ENCODE measurements at places on chromosomes 5 and 9.

- DNase-seq = no peak
Observed at GRCh38 chr9:29796291-29796952, 2223.1 kb upstream of the C9orf72 start.

DNA sequence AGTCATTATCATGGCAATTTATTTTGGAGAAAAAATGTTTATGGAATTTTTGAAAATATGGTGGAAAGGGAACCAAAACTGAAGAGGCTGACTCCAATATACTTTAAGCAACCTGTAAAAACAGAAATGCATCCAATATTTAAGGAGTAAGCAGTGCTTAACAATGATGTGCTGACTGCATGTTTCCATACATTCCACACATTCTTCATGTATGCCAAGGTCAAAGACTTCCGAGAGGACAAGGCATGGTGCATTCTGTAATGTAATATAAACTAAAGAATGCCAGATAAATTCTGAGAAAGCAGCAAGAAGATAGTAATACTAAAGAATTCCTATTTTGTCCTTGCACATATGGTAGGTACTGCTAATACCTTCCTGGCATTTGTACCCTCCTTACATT is 2015.9 kb upstream of the CDH9 start:
- DNase-seq = no peak

- no peak for DNase-seq
Observed at GRCh38 chr5:67202828-67203227, 6.2 kb upstream of the CD180 start.

DNA sequence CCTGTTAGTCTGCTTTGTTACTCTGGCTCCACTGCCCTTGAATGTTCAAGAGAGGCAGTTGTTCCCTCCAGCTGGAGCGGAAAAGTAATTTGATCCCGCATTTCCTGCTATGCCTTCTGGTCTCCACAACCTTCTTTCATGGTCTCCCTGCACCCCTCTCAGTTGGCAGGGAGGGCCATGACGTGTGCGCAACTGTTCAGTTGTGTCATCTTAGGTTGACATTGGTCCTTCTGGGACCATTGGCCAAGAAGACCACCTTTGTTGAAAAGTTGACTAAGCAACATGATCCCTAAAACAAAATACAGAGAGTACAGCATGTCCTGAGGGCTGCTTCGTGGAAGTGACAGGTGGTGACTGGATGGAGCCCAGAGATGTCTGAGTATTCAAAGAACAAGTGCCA is 192.5 kb upstream of the TUT7 start:
- DNase-seq = no peak

DNA sequence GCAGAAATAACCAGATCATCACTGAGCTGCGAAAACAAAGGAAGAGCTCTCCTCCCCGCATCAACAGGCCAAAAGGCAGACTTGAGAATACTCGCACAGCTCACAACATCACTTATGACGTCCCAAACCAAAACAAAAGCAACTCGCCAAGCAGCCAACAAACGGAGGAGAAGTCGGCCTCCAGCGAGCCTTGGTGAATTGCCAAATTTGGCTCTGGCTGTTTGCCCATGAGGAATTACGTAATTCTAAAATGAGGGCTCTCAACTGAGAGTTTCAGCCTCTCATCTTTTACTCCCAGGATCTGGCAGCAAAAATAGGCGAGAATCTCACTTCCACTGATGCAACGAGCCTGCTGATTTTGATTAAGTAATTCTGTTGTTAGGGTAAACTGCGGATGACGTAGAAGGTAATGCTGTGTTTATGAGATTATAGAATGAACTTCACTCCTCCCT is 51.7 kb upstream of the SEMA6A start:
- DNase-seq = no peak

- no peak for DNase-seq
Observed at GRCh38 chr9:69584759-69585158, 87.4 kb downstream of the APBA1 start.

- no peak for DNase-seq
Observed at GRCh38 chr9:127923771-127924170, 6.8 kb downstream of the PIP5KL1 start.

- DNase-seq = no peak
Observed at GRCh38 chr5:131521252-131521651, 113.8 kb downstream of the RAPGEF6 start.

DNA sequence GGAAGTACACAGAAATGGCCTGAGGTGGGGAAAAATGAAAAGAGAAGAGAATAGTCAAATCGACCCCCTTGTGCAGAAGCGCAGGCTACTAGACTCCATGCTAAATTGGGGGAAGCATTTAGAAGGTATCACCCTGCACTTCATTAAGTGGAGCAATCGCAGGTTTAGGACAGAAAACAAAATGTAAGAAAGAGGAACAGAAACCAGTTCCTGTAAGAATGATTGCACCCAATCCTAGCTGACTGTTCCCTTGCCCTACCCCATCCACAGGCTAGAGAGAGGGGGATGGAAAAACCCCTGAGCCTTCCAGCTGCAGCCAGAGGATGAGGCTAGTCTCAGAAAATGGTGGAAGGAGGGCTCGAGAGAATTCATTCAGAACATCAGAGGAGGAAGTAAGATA is 23.9 kb upstream of the PPP1R2B start:
- no peak for DNase-seq

- no peak for DNase-seq
Observed at GRCh38 chr5:173572431-173573125, 43.9 kb downstream of the BOD1 start.

DNA sequence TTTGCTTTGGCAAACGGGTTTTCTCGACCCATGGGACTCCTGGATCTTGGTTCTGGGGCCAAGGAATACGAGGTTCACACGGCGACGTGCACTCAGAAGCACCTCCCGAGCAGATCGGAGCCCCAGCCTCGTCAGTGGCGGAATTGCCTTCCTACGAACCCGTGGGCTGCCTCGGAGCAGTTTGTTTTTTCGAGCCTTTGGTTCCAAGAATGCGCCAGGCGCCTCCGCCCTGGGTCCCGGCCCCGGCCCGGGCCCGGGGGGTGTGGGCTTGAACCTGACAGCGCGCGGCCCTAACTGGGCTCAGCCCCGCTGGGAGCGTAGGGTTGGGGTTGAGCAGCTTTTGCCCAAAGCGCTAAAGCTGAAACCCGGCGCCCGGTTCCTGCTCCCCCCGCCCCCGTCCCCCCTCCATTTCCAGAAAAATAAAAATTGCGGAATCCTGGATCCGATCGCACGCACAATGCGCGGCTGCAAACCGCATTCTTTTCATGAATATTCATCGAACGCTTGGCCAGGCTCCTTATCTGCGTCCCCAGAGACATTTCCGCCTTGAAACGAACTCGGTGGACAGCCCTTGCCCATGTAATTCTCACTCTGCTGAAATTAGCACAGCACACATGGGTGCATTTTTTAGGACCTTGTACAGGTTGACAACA is 1.0 kb downstream of the BASP1 start:
- DNase-seq = no peak

- DNase-seq = no peak
Observed at GRCh38 chr5:111439473-111440075, 72.8 kb downstream of the STARD4 start.

DNA sequence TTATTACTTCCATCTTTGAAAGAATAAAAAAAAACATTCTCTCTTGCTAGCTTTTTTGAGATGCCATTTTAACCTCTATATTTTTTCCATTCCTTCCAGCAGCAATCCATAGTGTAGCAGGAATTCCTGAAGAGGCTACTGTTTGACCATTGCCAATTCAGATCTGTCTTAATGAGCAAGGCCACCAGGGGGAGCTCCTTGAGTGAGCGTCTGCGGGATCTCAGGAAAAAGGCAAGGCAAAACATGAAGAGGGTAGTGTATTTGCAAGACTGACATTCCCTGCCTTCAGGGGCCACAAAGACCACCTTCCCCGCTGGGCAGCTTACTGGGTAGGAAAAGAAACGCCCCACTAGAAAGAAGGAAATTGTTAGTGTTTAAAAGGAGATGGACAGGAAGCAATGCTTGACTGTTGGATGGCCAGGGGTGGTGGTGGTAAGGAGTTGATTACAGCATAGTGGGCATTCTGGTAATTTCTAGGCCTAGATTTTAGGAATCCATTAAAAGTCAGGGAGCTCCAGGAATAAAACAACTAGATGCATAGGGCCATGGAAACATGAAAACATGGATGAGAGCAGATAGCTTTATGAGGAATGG is 206.6 kb upstream of the HAPLN1 start:
- DNase-seq = peak; percentile 29

GRCh38 chr5:95870105-95870672 is 47.7 kb upstream of the GLRX start:
- peak; percentile 45 for DNase-seq

- DNase-seq = no peak
Observed at GRCh38 chr5:36457511-36458270, 148.7 kb upstream of the SLC1A3 start.

- DNase-seq = no peak
Observed at GRCh38 chr5:8826508-8826907, 719.4 kb downstream of the SEMA5A start.

DNA sequence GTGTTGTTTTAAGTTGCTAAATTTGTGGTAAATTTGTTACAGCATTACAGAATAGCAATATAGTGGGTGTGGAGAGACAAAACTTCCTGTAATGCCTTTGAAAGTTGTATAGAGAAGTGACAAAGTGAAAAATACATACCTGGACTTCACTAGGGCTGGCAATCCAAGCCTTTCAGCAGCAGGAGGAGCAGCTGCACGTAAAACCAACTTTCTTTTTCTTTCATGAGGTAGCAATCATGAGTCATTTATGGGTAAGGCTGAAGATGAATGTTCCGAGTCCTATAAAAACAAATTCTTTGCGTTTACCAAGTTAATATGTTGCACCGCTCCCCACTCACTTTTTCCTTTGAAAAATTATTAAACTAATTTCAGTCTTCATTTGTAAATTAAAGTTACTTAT is 1138.2 kb downstream of the TAF11L14 start:
- no peak for DNase-seq

GRCh38 chr5:179886190-179886911 is 21.3 kb downstream of the TBC1D9B start:
- DNase-seq = no peak

DNA sequence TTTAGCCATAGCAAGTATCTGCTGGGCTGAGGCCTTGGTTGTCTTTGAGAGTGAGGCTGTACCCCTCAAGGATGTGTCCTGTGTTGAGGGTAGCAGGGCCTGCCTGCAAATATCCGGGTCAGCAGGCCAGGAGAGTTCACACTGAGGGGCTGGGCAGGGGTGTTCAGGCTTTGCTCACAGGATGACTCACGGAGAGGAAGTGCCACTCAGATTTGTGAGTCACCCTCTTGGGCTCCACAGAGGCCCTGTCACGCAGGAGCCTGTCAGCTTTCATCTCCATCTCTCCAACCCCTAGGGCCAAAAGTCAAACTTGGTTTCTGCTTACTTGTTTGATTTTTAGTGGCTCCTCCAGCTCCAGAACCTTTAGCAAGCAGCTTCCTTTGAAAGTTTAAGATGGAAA is 211.5 kb downstream of the SEC61B start:
- DNase-seq = peak; percentile 2

DNA sequence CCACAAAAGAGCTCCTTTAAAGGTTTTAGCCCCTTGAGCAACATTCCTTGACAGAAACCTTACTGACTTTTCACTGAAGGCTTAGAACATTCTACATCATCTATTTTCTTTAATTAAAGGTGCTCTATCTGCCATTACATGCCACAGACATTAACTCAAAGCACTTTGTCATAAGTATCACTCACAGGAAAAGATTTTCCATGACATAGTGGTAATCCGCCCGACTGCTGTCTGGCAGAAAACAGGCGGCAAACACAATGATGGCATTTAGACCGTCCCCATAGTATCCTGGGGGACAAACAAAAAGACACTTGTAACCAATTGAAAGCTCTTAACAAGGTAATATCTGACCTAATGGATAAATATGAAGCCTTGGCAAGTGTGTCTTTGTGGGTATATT is 126.2 kb upstream of the PCA3 start:
- DNase-seq = no peak

- peak; percentile 62 for DNase-seq
Observed at GRCh38 chr9:127903557-127904475, 4.4 kb upstream of the ST6GALNAC6 start.

GRCh38 chr9:121295662-121296191 is 27.8 kb downstream of the GSN start:
- DNase-seq = no peak

GRCh38 chr5:157266286-157267007 is 524 bp downstream of the CYFIP2 start:
- DNase-seq = no peak

- no peak for DNase-seq
Observed at GRCh38 chr5:143304836-143305475, 98.5 kb downstream of the NR3C1 start.

DNA sequence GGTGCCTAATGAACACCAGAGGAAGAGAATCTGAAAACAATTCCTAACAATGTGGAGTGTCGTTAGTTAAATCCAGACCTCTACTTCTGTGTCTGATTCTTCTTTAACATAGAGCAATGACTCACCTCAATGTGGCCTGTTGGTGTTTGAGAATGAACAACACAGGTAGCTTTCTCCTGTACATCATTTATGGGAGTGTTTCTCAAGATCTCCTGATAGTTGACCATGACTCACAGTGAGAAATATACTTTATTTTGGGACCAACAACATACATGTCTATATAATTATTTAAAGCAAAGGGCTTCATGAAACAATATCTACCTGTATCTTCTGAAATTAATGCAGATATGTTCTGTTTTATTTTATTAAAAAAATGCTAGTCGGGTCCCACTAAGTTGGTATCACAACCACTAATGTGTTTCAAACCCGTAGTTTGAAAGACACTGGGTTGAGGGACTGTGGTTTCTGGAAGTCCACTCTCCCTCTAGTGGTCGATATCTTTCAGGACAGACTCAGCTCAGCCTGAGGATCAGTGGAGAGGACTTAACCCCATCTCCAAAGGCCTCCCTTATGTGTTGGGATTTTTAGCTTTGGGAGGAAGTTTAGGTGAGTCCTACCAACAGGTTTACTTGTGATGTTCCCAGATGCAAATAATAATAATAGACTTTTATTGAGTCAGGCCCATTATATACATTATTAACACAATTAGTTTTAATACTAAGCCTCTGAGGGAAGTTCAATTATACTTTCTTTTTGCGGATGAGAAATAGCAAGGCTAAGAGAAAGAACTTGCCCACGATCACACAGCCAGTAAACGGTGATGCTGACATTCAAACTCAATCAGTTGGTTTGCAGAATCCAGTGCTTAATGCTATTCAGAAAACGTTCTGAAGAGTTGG is 70.0 kb upstream of the KLF9 start:
- DNase-seq = no peak

- DNase-seq = no peak
Observed at GRCh38 chr5:132774896-132775295, 2.1 kb downstream of the SEPTIN8 start.

- DNase-seq = no peak
Observed at GRCh38 chr9:137276473-137277328, 825 bp upstream of the TOR4A start.

GRCh38 chr9:92164490-92164889 is 49.3 kb upstream of the SPTLC1 start:
- DNase-seq = no peak

GRCh38 chr5:55134053-55134722 is 25.8 kb upstream of the GPX8 start:
- DNase-seq = no peak

DNA sequence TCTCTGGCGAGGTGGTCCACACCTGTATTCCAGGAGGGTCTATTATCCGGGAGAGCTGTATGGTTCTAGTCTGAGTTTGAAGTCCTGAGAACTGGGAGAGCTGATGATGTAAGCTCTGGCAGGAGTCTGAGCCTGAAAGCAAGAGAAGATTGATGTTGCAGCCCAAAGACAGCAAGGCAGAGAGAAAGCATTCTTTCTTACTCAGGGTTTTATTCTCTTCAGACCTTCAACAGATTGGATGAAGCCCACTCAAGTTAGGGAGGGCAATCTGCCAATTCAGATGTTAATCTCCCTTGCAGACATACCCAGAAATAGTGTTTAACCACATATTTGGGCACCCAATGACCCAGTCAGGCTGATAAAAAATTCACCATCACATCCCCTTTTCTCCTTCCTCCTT is 159.1 kb downstream of the CCDC171 start:
- DNase-seq = no peak
